ENCODE measurements at places on chromosomes 5 and 9.

- no peak for DNase-seq
Observed at GRCh38 chr9:35508069-35508468, 18.2 kb downstream of the RUSC2 start.

DNA sequence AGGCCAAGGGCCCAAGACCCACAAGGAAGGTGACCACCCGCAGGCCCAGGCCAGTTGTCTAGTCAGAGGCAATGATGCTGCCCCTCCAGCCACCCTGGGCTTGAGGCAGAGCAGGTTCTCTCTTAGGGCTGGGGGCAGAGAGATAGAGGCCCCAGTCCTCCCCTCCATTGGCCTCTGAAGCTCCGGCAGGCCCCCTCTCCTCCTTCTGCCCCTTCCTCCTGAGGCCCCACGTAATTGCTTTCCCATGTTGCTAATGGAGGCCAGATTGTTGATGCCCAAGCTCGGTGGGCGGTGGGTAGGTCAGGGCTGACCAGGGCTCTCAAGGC is 26.6 kb upstream of the ENHO start:
- no peak for DNase-seq

- DNase-seq: no peak
Observed at GRCh38 chr9:69190086-69190862, 16.2 kb downstream of the TJP2 start.

- no peak for DNase-seq
Observed at GRCh38 chr5:112822456-112822855, 38.6 kb upstream of the SRP19 start.

- DNase-seq: no peak
Observed at GRCh38 chr5:86814315-86814714, 196.6 kb downstream of the COX7C start.

Measured in stimulated activated CD4-positive, alpha-beta T cell treated with anti-CD3 and anti-CD28 coated beads, TNF-alpha, amount 100 ng/mL, for 24 hours (primary cell).